ENCODE measurements at places on chromosomes 7 and 10. TPM values are rescaled to one million over a fixed set of nuclear protein-coding genes. Genes with fewer than 3 reads are reported as not detected.

- H3K4me1 ChIP-seq: peaks cover 4% of the 10 kb centered on the region
- H3K27me3 ChIP-seq: no peaks in the 10 kb centered on the region
- H3K27ac ChIP-seq: peak overlapping the region; percentile 17
- no peak for DNase-seq
- peaks cover 6% of the 10 kb centered on the region for H3K36me3 ChIP-seq
- no peak overlapping the region for H3K4me3 ChIP-seq
Measured at GRCh38 chr7:24842449-24843241, 85.4 kb upstream of the GSDME start.

DNA sequence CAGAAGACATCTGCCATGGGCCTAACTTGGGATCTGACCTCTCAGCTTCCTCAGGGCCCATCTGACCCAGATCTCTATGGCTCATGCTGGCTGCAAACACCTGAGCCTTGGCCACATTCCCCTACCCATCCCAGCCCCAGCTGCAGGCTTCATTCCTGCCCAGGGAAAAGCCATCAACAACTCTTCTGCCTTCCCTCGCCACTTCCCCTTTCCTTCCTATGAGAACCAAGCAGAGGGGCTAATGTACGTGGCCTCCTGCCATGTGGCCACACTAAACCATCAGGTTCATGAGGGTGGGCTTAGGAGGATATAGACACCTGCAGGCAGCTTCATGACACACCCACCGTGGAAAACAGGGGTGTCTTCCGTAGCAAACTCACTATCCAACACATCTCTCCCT lies 312.2 kb downstream of the GALNT17 start:
- H3K4me3 ChIP-seq: no peak overlapping the region
- no peak for DNase-seq
- H3K36me3 ChIP-seq: no peaks in the 10 kb centered on the region
- H3K27me3 ChIP-seq: no peaks in the 10 kb centered on the region

GRCh38 chr7:1942941-1943289 lies 272.8 kb downstream of the ELFN1 start:
- H3K4me3 ChIP-seq: no peak overlapping the region
- H3K27ac ChIP-seq: no peak overlapping the region
- DNase-seq: no peak
- no peaks in the 10 kb centered on the region for H3K27me3 ChIP-seq
- peaks cover 4% of the 10 kb centered on the region for H3K4me1 ChIP-seq
- H3K36me3 ChIP-seq: peaks cover 3% of the 10 kb centered on the region

Gene EBF3
- total RNA-seq: 0.36 TPM

DNA sequence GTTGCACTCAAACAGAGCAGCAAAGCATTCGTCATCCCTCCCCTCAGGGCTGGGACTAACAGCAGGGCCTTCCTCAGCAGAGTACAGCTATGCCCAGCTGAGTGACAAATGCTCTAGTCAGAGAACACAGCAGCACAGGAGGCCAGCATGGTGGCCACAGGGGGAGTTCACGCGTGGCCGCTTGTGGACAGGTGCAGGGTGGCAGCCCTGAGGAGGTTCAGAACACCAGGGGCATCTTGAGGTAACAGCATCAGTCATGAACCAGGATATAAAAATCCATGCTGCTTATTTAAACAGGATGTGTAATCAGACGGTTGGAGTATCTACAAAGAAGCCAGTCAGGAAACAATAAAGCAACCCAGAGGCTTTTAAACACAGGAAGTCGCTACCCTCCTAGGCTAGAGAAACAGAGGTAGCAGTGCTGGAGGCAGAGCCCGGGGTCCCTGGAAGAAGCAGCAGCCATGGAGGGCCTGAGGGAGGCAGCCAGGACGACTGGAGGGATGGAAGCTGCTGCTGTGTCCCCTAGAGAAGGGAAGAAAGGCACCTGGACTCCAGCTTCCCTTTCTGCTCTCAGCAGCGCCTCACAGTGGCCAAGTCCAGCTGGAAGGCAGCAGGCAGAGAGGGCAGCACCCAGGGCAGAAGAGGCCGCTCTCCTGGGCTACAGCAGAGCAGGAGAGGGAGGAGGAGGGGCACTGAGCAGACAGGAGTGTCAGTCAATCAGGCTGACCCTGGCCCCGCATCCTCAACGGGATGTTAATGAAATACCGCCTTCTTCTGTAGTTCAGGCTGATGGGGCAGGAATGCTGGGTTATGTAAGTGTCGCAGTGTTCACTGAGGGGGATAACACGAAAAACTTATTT lies 70.8 kb upstream of the UCN3 start:
- peaks cover 8% of the 10 kb centered on the region for H3K4me1 ChIP-seq
- no peak overlapping the region for H3K27ac ChIP-seq
- H3K36me3 ChIP-seq: no peaks in the 10 kb centered on the region
- H3K4me3 ChIP-seq: no peak overlapping the region
- peak; percentile 33 for DNase-seq
- 0 out of 2 replicates have a peak, but pooled peaks cover 1% of the 10 kb centered on the region for H3K27me3 ChIP-seq

- H3K4me3 ChIP-seq: no peak overlapping the region
- no peak overlapping the region for H3K27ac ChIP-seq
- no peaks in the 10 kb centered on the region for H3K36me3 ChIP-seq
- no peaks in the 10 kb centered on the region for H3K4me1 ChIP-seq
- H3K27me3 ChIP-seq: peaks cover 2% of the 10 kb centered on the region
- DNase-seq: no peak
Measured at GRCh38 chr7:39433550-39433949, 132.7 kb upstream of the YAE1 start.

- no peaks in the 10 kb centered on the region for H3K36me3 ChIP-seq
- DNase-seq: no peak
- H3K27me3 ChIP-seq: peaks cover 53% of the 10 kb centered on the region
Measured at GRCh38 chr7:128192497-128193142, 48.5 kb upstream of the LEP start.

DNA sequence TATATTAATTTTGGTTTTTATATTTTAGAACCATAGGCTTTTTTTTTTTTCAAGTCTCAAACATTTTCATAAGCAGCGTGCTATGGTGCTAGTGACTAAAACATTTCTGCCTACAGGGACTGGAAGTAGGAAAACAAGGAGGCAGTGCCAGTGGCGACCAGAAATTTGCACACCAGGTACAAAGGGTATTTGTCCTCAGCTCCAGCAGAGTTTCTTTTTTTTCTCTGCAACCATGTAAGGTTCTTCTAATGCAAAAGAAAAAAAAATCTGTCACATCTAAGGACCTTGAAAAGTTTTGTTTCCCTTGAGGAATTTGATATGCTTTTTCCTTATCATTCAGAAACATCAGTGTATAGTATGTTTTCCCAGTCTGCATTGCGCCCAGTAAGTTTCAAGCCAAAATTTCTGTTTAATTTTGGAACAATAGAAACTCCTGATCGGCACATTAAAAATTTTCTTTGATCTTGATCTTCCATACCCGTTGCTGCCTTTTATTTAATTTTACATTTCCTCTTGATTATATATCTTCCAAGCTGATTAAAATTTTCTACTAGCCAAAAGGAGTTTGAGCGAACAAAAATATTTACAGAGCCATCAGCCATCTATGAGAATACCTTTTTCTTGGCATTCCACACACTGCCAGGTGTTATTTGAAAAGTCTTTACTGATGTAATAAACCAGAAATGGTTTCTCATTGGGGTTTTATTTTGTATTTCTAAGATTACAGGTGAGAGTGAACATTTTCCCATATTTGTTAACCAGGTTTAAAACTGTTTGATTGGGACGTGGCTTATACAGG lies 956 bp upstream of the KLHDC10 start:
- no peaks in the 10 kb centered on the region for H3K27me3 ChIP-seq
- no peak for DNase-seq
- H3K4me3 ChIP-seq: peak overlapping the region; percentile 48
- no peaks in the 10 kb centered on the region for H3K36me3 ChIP-seq

DNA sequence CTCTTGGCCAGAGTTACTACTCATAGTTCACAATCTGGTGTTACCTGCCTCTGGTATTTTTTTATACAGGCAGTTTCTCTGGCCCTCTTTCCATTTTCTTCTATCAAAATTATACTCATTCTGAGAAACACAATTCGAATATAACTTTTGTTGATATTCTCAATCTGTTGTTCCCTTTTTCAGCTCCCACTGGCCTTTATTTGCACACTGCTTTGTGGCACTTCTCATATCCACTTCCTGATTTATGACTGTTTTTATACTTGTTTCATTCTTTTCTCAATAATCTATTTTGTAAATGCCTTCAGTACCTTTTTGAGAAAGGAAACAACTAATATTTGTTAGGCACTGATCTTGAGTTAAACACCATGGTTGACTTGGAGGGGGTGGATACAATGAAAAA lies 93.8 kb upstream of the HDAC9 start:
- no peak overlapping the region for H3K27ac ChIP-seq
- no peaks in the 10 kb centered on the region for H3K27me3 ChIP-seq
- no peaks in the 10 kb centered on the region for H3K36me3 ChIP-seq
- H3K4me1 ChIP-seq: peaks cover 13% of the 10 kb centered on the region

Measured in IMR-90 (cell line).